ENCODE measurements at places on chromosomes 11 and 22.

- DNase-seq, result no peak
Observed at GRCh38 chr22:40637183-40638150, 948 bp upstream of the MRTFA start.

- peak; percentile 71 for DNase-seq
Observed at GRCh38 chr22:20979243-20979809, 2.8 kb upstream of the LZTR1 start.

- DNase-seq, result no peak
Observed at GRCh38 chr22:44983878-44984482, 25.8 kb downstream of the PHF21B start.

DNA sequence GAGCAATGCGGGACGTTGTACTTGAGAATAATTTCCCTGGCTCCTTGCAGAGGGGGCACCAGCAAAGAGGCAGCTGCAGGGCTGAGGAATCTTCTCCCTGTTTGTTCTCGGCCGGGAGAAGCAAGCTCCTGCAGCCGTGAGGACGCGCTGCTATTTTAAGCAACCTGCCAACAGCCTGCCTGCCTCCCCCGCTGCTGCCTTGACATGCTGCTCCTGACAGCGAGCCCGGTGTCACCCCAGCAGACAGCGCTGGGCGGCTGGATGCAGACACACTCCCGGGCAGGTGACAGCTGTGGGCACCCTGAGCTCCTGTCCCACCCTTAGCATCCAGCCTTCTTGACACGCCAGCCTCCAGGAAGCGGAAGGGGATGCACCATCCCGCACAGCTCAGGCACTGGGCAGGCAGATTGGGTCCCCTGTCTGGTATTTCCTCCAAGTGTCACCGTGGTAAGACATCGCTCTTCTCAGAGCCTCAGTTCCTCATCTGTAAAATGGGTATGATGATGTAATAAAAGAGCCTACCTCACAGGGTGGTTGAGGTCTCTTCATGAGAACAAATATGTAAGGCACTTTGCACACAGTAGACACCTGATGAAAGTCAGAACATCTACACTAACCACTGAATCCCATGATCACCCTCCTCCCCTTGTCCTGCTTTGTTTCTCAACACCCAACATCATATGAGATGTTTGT, 530.6 kb downstream of the MN1 start:
- DNase-seq, result no peak

DNA sequence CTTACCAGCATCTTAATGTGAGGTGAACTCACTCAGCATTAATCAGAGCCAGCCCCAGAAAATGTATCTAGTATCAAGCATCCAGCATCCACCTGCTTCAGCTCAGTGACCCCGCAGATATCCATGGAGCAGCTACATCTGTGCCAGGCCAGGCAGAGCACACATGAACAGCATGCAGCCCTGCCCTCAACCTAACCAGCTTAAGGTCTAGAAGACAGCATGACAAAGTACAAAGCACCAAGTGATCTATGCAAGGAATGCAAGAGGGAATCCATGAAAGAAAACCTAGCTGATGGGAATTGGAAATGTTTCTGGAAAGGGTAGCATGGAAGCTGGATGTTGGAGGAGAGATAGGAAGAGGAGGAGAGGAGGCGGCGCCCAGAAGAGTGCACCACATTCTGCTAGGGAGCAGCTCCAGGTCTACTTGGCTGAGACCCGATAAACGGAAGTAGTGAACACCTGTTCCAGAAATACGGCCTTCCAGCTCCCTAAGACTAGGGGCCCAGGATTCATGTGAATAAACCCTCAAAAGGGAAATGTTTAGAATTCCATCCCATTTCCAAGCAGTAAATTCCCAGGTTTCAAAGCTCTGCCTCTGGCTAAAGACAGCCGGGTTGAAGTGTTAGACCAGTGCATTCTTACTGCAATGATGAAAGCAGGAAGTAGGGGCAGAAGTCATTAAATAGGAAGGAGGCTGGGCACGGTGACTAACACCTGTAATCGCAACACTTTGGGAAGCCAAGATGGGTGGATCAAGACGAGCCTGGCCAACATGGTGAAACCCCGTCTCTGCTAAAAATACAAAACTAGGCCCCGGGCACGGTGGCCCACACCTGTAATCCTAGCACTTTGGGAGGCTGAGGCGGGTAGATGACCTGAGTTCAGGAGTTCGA, 23.5 kb upstream of the L3MBTL2 start:
- DNase-seq, result peak; percentile 90

All from mesenchymal stem cell (in vitro differentiated cells and primary cell).